Stimulated activated CD4-positive, alpha-beta T cell treated with anti-CD3 and anti-CD28 coated beads, Interleukin-15, amount 100 ng/mL, for 1 hour (primary cell): ENCODE measurements at places on chromosomes 13 and 19.

DNA sequence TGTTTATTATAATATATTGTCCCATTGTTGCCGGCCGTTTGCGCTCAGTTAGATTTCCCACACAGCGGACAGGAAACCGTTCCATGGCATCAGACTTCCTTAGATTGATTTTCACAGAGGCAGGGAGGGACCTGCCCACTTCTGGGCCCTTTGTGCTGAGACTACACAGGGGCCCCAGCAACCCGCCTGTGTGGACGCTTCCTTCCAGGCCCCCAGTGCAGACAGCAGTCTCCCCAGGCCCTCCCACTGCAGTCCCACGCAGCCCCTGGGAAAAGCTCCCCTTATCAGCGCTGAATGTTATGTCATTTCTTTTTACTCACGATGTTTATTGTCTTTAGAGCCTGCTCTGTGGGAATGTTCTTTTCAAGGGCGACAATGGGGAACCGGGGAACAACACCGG is 351.7 kb upstream of the ARGLU1 start:
- DNase-seq, result no peak

- no peak for DNase-seq
Measured at GRCh38 chr13:46296115-46296822, 84.5 kb downstream of the LRRC63 start.

DNA sequence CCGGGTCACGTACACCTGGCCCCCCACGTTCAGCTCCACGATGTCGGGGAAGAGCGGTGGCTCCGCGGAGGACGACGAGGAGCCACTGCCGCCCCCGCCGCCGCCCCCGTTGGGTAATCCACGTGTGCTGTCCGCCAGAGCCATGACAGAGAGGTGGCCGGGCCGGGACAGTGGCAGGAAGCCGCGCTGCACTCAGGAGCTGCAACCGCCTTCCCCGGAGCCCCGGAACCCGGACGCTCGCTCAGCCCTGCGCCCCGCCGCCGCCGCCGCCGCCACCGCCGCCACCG is 257 bp downstream of the KCTD12 start:
- no peak for DNase-seq

- no peak for DNase-seq
Measured at GRCh38 chr19:12828494-12828893, 5.9 kb downstream of the RTBDN start.

DNA sequence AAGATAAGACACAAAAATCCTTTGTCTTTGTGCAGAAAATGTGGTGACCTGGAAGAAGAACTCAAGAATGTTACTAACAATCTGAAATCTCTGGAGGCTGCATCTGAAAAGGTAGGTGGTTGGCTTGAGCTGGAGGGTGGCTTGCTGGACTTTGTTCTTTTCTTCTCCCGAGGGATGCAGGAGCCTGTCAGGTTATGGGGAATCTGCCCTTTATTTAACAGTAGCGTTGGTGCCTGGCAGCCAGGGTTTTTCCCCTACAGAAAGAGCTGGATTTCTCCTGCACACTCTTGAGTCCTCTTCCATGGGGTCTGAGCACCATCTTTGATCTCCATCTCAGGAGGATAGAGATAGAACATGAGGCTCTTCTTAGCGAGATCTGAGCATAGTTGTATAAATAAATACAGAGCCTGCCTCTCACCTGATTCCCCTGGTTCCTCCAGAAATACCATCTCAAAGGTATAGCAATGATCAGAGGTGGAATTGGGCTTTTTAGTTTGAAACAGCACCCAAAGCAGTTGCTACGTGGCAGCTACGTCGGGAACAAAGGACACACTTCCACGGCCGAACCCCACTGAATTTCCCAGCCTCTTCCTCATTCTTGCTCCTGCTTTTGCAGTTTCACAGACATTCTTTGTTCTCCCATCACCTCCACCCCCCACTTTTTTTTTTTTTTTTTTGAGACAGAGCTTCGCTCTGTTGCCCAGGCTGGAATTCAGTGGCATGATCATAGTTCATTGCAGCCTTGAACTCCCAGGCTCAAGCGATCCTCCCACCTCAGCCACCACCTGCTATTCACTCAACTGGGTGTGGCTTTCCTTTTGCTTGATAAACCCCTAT is 12.9 kb downstream of the TPM4 start:
- DNase-seq, result no peak

GRCh38 chr13:46720189-46720588 is 76.8 kb downstream of the ESD start:
- no peak for DNase-seq

DNA sequence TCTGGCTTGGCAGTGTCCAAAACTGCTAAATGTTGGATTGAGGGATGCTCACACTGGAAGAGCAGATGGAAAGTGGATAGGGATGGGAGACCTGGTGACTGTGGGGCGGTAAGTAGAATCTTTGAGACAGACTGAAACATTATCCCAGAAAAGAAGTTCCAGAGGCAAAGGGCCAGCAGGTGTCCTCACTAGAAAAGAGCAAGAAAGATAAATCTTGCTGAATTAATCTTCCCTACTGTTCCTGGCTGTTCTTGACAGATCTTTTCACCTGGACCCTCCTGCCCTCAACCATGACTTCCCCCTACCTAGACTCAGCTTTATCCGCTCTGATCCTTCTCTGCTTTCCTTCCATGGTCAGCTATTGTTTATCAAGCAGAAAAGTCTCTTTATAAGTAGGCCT is 35.0 kb upstream of the FRY start:
- no peak for DNase-seq

DNA sequence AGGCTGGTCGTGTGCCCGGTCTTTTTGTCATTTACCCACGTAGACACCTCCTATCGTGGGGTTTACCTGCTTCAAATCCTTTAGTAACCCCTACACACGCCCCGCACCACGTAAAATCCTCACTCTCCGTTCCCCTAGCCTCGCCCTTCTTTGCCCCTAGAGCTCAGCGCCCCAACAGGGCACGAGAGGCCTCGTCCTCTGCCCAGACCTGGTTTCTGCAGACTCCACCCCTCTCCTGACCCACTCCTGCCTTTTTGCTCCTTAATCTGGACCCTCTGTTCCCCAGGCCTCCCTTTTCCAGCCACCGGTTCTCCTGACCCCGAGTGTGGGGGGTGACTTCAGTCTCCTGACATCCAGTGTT is 412 bp downstream of the ZNF528 start:
- DNase-seq, result no peak

DNA sequence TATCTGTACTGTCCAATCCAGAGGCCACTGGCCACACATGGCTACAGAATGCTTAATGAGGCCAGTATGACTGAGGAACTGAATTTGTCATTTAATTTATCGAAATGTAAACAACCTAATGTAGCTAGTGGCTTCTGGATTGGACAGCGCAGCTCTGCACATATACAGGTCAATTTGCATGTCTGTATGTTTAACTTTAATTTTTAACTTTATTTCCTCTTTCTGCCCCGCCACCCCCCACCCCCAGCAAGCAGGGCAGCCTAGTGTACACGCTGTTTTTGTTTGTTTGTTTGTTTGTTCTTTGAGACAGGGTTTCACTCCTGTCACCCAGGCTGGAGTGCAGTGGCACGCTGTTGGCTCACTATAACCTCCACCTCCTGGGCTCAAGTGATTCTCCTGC is 15.5 kb downstream of the ZSWIM9 start:
- DNase-seq, result no peak

GRCh38 chr13:68644611-68645010 is 1414.5 kb upstream of the PCDH9 start:
- no peak for DNase-seq

DNA sequence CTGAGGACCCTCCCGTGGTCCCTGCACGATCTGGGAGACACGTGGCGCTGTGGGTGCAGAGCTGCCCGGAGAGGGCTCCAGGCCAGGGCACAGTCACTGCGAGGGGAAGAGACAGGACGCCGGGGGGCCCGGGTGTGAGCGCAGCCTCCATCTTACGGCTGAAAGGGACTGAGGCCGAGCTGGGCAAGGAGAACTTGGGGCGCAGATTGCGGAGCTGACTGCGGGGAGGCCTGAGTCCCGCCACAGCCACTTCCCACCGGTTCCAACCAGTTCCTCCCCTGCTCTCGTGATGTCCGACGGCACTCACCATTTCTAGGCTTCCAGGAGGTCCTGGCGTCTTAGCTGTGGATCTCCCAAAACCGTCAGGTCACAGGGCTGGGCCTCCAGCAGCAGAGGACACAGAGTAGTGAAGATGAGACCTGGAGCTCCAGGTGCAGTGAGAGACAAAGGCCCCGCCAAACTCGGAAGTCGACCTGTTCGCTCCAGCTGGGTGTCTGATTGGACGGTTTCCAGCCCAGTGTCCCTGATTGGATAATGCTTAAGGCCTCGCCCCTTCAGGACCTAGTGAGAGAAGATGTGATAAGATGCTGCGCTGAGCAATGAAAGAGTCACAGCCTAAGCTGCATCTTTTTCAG is 4.8 kb upstream of the ZNF253 start:
- no peak for DNase-seq

- DNase-seq, result no peak
Measured at GRCh38 chr13:77523834-77524728, 11.4 kb upstream of the SCEL start.
